Activated T-cell treated with anti-CD3 and anti-CD28 coated beads for 24 hours (primary cell): ENCODE measurements at places on chromosomes 6 and 20.

GRCh38 chr6:112214739-112215269 is 39.6 kb downstream of the LAMA4 start:
- DNase-seq = no peak

- DNase-seq = no peak
Observed at GRCh38 chr6:13063300-13063918, 264.9 kb downstream of the TBC1D7 start.

GRCh38 chr20:25984933-25985332 is 288.3 kb upstream of the ZNF337 start:
- DNase-seq = peak; percentile 33

- DNase-seq = no peak
Observed at GRCh38 chr20:1085492-1086276, 32.7 kb upstream of the PSMF1 start.

DNA sequence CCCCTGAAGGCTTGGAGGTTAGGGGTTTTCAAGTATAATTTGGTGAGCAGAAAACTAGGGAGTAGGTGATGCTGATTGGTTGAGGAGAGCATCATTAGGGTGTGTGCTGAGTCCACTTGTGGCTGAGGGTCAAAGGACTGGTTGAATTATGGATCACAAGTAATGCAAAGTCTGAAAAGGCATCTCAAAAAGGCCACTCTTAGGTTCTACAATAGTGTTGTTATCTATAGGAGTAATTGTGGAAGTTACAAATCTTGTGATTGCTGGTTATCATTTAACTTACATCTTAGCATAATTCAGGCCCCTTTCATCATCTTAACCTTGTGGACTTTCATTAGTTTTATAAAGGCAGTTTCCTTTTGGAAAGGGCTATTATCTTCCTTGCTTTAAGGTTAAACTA is 60.8 kb downstream of the UBR2 start:
- no peak for DNase-seq

- peak; percentile 77 for DNase-seq
Observed at GRCh38 chr6:13814176-13814937, at the start of gene MCUR1. Gene MCUR1 (minus strand): TSS chr6:13814557. CDS start chr6:13814429, 128 bp downstream.

DNA sequence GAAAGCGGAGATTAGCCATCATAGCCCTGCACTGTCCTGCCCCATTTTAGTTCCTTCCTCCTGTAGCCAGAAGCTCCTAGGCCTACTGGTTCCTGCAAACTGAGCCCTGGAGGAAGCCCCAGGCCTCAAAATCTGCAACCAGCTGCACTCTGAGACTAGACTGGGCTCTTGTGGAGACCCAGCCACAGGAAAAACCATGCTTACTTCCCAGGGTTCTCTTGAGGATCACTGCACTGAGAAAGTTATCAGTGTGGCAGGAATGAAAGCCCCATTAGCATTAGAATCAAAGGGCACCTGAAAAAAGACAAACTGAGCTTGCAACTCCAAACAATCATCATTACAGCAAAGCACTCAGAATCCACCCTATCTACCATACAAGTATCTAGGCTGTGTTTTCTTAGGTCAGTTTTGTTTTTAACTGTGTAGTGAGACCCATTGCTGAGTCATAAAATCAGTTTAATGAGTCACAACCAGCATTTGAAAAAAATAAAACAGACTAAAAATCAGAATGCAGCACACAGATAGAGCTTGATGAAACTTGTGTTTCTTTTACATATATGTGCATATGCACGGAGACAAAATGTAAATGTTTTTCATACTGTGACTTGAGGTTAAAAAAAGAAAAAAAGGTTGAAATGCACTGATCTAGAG is 91.0 kb downstream of the UNC5CL start:
- no peak for DNase-seq

DNA sequence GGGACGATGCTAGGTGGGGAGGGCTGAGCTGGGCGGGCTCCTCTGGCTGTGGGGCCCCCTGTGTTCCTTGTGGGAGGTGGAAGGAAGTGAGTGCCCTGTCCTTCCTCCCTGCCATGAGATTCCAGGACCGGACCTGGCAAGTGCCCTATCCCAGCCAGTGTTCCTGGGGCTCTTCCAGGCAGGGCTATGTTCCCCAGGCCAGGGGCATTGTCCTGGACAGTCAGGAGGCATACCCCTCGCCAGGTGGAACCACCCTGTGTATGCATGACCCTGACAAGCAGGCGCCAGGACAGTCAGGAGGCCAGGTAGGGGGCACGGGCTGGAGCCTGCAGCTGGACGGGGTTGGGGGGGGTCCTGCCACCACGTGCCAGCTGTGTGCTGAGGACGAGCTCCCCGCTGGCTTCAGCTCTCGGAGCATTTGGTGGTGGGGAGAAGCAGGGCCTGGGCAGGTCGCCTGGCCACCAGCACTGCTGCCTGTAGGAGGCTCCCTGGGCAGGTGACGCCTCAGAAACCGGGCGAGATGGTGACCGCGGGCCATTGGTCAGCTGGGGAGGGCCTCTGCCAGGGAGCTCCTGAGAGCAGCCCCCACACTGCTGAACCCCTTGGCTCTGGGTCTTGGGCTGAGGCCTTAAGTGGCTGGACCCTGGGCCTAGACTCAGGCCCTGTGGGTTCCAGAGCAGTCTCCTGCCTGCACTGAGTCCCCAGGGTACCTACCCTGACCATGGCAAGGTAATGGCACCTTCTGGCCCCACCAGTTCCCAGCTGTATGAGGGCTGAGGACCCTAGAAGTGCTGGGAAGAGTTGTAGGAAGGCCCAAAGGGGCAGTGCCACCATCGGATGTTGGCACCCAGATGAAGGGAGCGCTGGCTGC is 694 bp downstream of the SLC17A9 start:
- no peak for DNase-seq

DNA sequence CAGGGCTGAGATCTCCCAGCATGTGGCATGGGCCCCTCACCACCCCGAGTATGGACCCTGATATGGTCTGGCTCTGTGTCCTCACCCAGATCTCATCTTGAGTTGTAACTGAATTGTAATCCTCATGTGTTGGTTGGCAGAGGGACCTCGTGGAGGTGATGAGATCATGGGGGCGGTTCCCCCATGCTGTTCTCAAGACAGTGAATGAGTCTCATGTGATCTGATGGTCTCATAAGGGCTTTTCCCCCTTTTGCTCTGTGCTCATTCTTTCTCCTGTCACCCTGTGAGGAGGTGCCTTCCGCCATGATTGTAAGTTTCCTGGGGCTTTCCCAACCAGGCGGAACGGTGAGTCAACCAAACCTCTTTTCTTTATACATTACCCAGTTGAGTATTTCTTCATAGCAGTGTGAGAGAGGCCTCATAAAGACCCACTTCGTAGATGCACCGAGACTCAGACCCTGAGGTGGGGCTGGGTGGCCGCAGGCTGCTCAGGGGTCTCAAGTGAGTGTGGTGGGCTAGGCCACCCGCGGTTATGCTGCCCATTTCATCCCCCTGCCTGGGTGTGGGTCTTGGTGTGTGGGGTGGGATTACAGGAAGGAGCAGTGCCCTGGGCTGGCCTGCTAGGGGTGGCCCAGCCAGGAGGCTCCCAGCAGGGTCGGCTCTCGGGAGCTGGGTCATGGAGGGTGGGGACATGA is 26.2 kb upstream of the GATA5 start:
- DNase-seq = peak; percentile 69

GRCh38 chr6:109379711-109380110 is 2.6 kb downstream of the CD164 start:
- no peak for DNase-seq
